ENCODE measurements at places on chromosomes 7 and 10.

DNA sequence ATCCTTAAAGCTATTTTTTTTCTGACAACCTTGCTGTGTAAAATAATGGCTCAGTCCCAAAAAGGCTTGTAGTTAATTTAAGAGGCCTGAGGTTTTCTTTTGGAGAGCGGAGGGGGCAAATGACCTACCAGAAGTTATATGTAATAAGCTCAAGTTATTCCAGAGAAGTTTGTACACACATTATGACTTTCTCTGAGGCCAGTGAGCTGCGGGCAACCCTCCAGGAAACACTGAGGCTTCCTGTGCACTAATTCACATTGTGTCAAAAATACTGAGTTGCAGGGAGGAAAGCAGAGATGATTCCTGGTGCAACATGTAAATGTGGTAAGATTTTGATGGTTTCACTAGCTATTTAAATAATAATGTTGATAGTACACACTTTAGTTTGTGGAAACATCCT lies 188.6 kb downstream of the DIP2C start:
- no peak for DNase-seq

DNA sequence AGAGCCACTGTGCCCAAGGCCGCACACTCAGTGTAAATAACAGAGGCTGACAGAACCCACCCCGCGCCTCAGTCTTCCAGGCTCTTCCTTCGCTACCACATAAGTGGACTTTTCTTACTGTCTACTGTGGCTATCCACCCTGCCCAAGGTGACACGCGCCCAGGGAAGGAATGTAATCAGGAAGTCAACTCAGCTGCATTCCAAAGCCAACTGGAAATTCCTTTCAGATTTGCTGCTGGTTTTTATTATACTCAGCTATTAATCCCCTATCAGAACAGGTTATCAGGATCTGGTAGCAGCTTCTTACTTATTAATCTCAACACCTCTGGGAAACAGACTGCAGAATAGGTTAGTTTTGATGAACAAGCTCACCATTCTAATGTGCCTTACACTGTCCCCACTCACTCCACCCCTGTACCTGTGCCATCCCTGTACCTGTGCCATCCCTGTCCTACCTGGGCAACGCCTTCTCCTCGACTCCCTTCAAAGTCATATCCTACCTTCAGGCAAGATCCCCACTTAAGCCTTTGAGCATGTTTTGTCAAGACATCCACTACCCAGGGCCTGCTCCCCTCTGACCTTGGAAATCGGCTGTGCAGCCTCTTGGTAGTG lies 90.7 kb downstream of the NHLRC2 start:
- no peak for DNase-seq

GRCh38 chr10:98086837-98087708 lies 47.4 kb upstream of the R3HCC1L start:
- DNase-seq = no peak

- DNase-seq = no peak
Measured at GRCh38 chr7:41974870-41975557, 262.0 kb downstream of the GLI3 start.

DNA sequence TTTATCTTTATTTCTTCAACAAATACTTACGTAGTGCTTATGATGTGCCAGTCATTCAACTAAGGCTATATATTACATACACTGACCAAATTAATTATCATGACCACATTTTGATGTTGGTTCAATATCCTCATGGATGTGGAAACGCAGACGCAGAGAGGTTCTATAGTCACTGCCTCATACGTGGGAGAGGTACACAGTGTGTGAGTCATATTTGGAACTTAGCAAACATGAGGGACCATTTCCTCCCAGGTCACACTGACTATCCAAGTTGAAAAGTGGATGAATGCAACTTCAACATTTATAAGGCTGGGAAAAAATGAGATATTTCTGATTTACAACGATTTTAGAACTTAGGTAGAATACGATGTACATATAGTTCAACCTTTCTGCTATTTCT lies 113.6 kb downstream of the PRLHR start:
- DNase-seq = no peak

Data from C1 segment of cervical spinal cord (tissue), 14 donors.